Adrenal gland (tissue), 19 donors: ENCODE measurements at places on chromosomes 16 and 17. TPM values are rescaled to one million over a fixed set of nuclear protein-coding genes. Genes with fewer than 3 reads are reported as not detected.

Gene CTRL
- 4.6 TPM for polyA plus RNA-seq

Gene NUBP1
- polyA plus RNA-seq: 65.4 TPM

DNA sequence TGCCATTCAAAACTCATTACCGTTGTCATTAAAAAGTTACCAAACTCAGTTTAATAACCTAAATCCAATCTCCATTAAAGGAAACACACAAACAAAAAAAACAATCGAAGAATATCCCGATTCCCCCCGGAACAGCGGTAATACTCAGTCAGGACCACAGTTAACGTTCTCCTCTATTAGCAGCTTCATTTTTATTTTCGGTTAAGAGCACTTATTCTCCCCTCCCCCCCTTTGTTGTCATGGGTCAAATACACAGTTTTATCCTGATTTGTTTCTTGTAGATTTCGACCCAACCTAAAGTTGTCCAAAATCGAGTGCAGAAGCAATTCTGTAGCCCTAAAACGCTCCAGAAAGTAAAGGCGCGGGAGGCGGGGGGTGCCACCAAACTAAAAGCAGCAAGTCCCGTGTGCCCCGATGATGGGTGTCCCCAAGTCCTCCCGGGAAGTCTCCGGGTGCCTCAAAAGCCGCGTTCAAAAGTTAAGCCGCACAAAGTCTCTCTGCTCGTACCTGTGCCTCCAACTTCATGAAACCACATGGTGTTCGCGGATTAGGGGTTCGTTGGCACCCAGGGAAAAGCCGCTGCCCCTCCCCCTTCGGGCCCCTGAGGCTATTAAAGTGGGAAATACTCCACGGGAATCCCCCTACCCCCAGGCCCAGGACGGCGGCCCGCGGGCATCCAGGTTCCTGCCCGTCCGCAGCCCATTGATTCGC, 996 bp downstream of the SUMO2 start:
- DNase-seq: peak; percentile 32

GRCh38 chr17:6472517-6472916, 28.3 kb downstream of the PIMREG start:
- no peak for DNase-seq

DNA sequence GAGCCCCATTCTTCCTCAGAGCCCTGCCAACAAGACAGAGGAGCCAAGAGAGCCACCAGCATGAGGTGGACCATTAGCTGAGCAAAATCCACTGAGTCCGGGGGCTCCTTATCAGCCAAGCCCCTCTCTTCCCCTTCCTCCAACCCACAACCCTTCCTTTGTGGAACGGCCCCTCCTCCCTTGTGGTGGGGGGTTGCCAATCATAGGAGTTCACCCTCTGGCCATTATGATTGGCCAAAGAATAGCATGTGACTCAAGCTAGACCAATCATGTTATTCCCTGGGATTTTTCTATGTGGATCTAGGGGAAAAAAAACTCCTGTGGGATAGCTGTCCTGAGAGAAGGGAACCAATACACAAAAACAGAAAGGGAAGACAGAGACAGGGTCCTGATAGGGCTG, 120.5 kb downstream of the C16orf95 start:
- no peak for DNase-seq

GRCh38 chr17:45929344-45929743, 35.0 kb downstream of the MAPT start:
- no peak for DNase-seq

DNA sequence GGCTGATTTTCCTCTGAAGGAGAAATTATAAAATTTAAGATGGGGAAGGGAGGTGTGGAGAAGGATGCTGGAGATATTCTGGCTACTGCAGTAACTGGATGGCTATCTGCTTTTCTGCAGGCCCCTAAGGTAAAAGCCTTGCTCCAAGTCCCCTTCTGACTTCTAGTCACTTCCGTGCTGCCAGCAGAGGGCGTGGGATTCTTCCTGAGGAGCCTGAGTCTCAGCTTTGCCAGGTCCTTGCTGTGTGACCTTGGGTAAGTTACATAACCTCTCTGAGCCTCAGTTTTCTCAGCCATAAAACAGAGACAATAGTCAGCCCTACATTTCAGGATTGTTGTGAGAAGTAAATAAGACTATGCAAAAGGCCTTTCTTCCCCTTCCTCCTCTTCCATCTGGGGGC, 24.3 kb upstream of the TMEM220 start:
- DNase-seq: peak; percentile 91

- DNase-seq: no peak
Measured at GRCh38 chr17:36856903-36857381, 80.3 kb upstream of the LHX1 start.

GRCh38 chr17:80154166-80154565, 7.2 kb upstream of the EIF4A3 start:
- DNase-seq: no peak

DNA sequence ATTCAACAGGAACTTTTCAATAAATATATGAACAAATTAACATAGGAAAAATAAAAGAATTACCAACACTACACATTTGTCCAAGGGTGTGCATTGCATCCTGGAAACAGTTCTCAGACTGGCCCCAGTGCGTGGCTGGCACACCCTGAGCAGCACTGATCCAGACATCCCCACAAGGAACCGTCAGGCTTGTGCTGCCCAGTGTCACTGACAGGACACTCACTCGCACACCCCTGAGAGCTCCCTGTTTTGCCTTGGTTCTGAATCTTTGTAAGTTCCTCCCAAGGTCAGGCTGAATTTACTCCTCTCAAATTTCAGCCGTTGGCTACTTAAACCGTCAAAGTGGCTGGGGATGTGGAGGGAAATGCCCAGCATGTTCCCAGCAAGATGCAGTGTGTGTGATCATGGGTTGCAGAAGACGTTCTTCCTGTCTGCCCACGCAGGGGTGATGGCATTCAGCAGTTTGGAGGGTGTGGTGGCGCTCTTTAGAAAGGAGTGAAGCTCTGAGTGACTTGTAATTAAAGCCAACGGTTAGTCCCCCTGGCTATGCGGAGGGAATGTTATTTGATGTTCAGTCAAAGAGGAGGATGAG, 1.7 kb downstream of the MT2A start:
- DNase-seq: peak; percentile 81

DNA sequence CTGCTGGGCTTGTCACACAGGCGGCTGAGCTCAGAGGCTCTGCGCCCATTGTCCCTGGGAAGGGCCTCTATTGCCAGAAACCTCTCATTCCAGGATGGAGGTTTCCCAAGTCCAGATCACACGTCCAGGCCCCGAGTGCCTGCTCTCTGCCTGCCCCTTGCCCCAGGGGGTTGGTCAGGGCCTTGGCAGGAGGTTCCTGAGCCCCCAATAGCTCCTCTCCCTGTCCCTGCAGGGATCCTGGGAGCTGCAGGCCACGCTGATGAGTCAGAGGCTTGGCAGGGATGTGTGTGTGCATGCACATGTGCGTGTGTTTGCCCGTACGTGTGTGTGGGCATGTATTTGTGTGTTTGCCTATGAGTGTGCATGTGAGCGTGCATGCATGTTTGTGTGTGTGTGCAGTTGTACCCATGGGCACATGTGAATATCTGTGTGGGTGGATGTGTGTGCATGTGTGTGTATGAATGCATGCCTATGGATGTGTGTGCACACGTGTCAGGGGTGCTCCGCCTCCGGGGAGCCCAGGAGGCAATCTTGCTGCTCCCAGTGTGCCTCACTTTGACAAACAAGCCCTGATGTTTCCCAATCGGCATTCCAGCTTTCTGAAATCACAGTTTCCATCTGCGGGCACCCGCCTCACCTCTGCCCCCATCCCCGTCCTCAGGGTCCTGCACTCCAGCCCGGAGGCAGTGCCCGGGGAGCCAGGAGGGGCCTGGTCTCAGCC, 98.4 kb upstream of the GSE1 start:
- DNase-seq: peak; percentile 90
